ENCODE measurements at places on chromosomes 12 and 14.

- peak; percentile 84 for DNase-seq
Observed at GRCh38 chr14:89428546-89429198, 11.6 kb upstream of the FOXN3 start.

GRCh38 chr12:119412811-119413794 lies 78.6 kb downstream of the CCDC60 start:
- DNase-seq = no peak

- DNase-seq = no peak
Observed at GRCh38 chr14:94312481-94313246, 10.5 kb downstream of the SERPINA6 start.

DNA sequence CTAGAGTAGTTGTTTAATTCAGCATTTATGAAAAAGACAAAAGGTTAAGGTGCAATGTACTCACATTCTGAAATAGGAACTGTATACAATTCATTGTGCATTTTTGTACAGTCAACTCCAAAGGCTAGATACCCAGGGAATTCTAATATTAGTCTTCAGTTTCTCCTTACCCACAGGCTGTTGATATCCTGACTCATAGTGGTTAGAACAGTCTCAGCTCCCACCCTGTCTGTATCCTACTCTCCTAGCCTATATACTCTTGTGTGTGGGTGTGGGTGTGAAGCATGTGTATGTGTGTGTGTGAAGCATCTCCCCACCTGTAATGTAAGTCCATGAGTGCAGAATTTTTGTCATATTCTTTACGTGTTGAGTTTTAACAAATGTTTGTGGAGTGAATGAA lies 229.5 kb downstream of the NAV3 start:
- no peak for DNase-seq

DNA sequence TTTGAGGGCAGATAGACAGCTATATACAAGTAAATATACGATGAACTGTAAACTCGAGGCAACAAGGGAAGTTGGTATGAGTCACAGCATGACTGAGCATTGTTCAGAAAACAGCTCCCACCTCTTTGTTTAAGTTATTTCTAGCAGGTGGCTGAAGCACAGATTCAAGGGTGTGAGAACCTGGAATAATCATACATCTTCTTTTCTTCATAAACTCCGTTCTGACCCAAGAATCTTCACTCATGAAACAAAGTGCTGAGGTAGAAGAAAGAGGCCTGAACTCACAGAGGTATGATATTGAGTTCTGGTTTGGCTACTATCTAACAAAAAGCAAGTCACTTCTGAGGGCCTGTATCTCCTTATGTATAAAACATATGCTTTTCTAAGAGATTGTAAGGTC lies 364.1 kb upstream of the KITLG start:
- DNase-seq = no peak

GRCh38 chr14:20836668-20837338 lies 34.2 kb upstream of the RNASE1 start:
- DNase-seq = no peak

DNA sequence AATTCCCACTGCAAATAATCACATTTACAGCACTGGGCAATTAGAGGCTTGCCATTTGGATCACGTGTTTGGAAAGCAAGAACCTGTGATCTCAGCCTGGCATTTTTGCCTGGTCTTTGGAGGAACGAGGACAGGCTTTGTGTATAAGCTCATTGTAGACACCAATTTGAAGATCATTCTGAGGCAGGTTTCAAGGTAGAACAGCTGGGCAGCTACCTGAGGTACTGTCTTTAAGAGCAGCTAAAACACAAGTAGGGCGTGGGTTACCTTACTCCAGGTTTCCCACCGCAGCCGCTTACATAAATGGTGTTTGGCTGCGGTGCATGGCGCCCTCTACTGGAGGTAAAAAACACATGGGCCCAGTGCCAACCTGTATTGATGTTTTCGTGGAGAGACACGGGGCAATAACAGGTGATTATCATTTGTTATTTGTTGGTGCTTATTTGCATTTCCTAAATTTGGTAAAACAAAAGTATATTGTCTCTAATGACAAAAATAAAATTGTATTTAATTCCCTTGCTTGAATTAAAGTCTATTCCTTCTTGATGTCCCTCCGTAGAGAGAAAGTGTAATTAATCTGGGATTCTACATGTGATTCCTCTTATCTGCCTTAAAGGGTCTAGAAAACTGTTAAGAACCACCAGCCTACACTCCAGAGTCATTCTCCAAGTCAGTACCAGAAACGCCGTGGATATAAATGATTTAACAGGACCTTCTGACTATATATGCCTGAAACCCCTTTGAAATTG lies 69.7 kb downstream of the SVOP start:
- DNase-seq = peak; percentile 23

GRCh38 chr12:112944024-112944690 lies 5.9 kb downstream of the OAS3 start:
- no peak for DNase-seq

- DNase-seq = no peak
Observed at GRCh38 chr12:61870658-61871484, 389.3 kb upstream of the USP15 start.

GRCh38 chr12:114692186-114693058 lies 8.4 kb upstream of the TBX3 start:
- DNase-seq = no peak

DNA sequence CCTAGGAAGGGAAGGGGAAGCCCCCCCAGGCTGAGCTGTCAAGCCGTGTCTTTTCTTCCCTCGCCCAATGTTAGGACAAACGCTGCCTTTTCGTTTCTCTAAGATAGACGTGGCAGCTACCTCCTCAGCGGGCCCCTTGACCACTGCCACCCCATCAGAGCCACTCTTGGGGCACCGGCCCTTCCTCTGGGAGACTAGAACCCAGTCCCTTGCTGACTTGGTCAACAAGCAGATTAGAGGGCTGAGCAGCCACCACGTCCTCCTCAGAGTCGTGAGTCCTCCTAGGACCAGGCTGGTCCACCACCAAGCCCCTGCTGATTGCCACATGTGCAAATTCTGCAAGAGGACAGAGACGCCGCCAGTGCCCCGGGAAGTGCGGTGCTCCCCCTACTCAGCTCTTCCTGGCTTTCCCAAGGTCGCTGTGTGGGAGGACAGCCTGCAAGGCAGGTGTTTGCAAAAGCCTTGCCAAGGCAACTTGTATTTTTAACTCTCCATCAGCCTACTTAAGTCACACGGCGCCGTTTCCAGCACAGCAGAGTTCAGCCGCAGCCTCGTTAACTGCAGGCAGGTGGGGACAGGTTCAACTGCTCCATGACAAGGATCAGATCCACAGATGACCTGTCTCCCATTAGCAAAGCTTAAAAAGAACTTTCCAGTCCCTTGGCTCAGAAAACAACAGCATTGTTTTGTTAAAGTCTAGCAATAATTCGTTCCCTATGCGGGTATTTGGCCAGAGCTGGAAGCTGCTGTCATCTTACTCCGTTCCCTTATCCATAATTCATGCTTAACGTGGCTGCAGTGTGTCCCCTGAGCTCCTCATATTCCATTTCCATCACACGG lies 65.6 kb downstream of the TESC start:
- DNase-seq = no peak

Measured in DMS 273 treated with DMSO at 0.1 percent for 48 hours (cell line).